ENCODE measurements at places on chromosomes 11 and 22.

DNA sequence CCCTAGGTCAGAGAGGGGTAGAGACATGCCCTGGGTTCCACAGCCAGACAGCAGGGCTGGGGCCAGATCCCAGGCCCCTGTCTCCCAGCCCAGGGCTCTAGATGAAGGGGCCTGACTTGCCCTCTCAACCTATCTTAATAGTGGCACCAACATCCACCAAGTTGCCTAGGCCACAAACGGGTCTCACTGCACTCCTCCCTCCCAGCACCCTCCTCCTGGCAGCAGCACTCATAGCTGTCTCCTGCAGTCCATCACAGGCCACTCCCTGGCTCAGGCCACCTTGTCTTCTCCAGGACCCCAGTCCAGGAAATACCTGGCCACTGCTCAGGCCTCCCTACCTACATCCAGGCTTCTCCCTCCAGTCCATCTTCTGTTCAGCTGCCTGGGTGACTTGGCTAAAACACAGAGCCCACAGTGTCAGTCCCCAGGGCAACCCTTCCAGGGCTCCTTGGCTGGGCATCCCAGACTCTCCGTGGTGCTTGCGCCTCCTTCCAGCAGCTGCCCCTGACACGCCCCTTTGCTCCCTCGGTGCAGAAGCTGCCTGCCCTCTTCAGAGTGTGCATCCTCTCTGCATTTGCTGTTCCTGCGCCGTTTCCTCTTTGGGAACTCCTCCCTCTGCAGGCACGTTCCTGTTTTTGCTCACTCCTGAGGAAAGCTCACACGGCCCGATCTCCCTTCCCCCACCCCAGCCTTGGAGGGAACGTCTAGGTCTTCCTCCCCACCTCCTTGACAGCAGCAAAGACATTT, 40.5 kb downstream of the LRRC32 start:
- DNase-seq = no peak

GRCh38 chr22:19065929-19066328, 56.3 kb downstream of the DGCR2 start:
- no peak for DNase-seq

DNA sequence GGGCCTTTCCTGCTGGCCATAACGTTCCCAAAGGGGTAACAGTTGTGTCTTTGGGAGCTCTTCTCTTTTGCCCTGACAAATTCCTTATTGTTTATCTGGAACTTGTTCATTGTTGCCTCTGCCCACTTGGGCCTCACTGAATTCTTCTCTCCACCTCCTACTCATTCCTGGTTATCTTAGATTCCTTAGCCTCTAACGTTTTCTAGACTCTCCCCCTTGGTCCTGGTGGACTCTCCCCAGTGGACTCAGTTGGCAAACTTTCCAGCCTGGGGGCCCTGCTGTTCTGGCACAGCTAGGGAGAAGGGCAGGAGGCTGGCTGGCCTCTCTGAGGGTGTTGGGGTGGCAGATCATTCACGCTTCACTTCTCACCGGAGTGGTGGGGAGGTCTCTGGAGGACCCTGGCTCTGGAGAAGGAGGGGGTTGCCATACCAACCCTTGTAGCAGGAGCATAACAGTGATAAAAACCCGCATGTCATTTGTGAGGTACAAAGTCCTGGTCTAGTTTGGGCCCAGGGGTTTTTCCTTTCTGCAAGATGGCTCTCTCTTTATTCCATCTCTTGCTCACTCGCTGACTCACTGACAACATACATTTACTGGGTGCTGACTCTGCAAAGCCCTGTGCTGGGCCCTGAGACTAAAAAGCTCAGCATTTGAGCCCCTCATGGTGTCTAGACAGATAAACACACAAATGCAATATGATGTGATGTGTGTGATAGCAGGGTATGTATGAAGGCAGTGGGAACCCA, 39.7 kb downstream of the YWHAH start:
- DNase-seq = no peak

- no peak for DNase-seq
Observed at GRCh38 chr22:42617155-42617983, 2.7 kb upstream of the POLDIP3 start.

DNA sequence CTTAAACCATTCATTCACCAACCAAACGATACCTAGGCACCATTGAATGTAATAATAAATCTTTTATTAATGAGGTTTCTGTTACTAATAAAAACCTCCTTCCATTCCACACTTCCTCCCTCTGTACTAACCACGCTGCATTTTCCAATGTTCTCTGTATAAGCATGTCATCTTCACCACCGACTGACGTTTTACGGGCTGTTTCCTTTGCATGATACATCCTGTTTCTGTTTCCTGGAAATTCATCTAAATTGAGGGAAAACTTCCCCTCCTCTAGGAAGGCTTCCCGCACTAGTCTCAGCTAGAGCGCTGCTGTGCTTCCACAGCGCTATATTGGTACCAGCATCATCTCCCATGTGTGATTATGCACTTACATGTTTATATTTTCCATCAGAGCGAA, 2.1 kb downstream of the OR4D10 start:
- DNase-seq = no peak

GRCh38 chr11:73152861-73153483, 10.9 kb upstream of the FCHSD2 start:
- DNase-seq = no peak

DNA sequence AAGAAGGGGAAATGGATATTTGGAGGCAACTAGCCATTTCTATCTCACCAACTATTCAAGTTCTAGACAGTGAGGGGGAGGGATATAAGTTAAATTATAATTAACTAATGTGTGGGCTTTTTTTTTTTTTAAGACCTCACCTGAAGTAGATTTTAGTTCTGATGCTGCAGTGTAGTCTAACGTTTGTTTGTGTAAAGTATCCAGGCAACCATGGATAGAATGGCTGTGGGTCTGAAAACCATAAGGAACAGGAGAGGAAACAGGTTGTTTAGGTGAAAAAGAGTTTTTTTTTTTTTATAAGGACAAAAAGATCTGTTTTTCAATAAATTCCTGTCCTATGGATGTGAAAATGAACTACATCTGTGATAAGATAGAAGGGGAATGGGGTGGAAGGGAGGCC, 262.4 kb upstream of the PLET1 start:
- no peak for DNase-seq

DNA sequence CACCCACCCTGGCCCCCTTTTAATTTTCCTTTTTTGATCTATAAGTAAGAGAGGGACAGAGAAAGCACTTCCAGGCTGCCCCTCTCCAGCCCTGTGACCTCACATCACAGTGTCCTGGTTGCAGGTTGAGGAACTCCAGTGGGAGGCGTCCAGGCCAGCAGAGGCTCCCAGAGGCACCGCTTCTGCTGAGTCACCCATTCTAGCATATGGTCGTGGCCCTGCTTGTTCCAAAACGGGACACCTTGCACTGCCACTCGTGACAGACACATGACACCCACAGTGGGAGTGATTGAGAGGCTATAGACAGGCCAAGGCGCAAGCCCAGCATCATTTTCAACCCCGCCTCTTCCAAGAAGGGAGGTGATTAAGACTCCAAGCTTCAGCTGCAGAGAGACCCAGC, 16.0 kb upstream of the TMPRSS4 start:
- no peak for DNase-seq

GRCh38 chr22:49767355-49768062, 60.2 kb downstream of the BRD1 start:
- no peak for DNase-seq

DNA sequence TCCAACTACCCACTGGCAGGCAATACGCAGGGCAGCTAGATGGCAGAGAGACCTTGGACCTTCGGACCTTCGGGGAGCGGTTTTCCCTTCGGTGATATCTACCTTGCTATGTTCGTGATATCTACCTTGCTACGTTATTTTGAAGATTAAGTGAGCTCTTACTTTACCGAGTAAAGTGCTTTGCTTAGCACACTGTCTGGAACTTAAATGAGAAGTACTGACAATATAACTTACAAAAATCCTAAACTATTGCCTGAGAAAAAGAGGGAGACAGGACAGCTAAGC, 1.0 kb upstream of the PRDM10 start:
- DNase-seq = no peak

DNA sequence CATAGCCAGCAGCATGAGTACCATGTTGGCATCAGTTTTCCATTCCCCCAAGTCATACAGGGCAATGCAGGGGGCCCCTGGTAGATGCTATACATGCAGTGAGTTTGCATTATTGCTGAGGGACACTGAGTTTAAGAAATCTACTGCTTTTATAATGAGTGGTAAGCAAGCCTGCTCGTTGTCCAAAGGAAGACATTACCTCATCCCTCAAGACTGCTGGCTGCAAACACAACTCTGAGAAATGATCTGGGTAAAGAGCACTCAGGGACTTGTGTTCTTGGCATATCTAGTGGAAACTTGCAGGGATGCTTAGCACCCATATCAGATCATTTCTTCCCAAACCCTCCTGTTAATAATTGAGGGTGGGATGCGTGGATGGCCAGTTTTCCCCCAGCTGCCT, 77.9 kb downstream of the CWC15 start:
- DNase-seq = no peak

DNA sequence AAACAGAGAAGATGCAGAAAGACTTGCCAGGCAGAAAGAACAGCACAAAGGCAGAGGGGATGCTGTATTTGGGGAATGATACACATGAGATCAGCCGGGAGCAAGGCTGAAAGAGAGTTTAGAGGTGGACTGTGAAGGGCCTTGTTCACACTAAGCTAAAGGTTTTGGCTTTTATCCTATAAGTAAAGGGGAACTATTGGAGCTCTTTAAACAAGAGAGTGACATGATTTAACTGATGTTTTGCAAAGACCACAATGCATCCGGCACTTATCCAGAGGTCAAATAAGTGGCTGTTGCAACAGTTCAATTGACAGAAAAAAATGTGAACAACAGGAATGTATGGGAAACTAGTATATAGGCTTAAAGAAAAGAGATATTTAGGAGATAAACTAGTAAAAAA, 64.7 kb upstream of the RRAS2 start:
- no peak for DNase-seq
